ENCODE measurements at places on chromosomes 5 and 9.
A peak's percentile ranks its signal among the peaks of the same experiment; 100 is the strongest.

GRCh38 chr5:80109646-80110478, 74.7 kb downstream of the THBS4 start:
- peak; percentile 80 for DNase-seq

GRCh38 chr5:143051244-143052058, 281.3 kb downstream of the ARHGAP26 start:
- DNase-seq: peak; percentile 91

DNA sequence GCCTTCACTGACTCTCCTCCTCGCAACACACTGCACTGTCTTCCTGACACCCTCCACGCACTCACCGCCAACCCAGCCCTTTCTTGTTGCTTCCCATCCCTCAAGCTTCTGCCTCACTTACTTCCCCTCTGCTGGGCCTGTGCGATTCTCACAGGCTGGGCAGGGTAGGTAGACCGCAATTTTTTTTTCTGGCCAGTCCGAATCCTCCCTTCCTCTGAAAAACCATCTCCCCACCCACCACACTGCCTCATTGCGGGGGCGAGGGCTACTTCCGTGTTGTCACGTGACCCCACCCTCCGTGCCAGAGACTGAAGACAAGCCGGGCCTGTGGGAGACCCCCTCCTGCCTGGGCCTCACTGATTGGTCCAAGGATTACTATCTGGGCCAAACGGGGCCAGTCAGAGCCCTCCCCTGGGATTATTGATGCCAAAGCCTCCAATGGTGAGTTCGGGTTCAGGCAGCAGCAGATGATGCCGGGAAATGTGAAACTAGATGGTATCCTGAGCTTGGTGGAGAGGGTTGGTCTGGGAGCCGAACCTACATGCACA, 73.1 kb downstream of the STK10 start:
- no peak for DNase-seq

DNA sequence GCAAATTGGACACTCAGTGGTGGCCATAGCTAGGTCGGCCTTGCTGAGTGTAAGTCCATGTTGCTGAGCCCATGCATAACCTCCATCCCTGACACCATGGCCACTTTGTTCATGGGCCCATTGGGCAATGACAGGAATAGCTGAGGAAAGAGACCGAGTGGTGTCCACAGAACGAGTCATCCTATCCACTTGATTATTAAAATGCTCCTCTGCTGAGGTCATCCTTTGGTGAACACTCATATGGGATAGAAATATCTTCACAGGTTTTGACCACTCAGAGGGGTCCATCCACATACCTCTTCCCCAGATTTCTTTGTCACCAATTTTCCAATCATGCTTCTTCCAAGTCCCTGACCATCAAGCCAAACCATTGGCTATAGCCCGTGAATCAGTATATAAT, 63.6 kb downstream of the PPIC start:
- no peak for DNase-seq

DNA sequence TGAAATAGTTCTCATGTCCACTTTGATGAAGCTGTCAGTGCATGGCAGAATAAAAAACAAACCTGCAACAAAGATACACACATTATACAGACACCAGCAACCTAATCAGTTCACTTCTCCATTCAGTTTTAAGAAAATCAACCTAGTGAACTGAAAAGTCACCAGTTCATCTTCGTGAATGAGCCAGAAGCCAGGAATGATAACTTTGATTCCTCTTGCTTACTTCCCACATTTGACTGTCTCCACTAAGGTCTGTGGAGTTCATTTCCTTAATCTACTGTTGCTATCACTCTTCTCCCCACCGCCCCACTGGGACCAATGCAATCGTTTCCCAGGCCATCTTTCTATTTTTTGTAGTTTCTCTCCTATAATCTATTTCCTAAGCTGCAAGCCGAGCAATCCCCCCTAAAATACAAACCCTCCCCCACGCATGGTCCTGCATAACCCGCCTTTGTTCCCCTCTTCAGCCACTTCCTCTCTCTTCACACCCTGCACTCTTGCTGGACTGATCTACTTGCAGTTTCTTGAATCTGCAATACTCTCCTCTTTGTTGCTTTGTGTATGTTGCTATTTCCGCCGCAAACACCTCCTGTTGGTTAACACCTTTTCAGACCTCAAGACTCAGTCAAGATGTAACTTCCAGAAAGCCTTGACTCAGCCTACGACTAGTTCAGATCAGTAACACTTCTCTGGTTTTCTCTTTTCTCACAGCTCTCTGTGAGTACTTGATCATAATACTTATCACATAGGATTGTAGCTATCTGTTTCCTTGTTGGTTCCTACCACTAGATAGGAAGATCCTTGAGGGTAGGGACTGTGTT, 16.6 kb downstream of the STOM start:
- no peak for DNase-seq

DNA sequence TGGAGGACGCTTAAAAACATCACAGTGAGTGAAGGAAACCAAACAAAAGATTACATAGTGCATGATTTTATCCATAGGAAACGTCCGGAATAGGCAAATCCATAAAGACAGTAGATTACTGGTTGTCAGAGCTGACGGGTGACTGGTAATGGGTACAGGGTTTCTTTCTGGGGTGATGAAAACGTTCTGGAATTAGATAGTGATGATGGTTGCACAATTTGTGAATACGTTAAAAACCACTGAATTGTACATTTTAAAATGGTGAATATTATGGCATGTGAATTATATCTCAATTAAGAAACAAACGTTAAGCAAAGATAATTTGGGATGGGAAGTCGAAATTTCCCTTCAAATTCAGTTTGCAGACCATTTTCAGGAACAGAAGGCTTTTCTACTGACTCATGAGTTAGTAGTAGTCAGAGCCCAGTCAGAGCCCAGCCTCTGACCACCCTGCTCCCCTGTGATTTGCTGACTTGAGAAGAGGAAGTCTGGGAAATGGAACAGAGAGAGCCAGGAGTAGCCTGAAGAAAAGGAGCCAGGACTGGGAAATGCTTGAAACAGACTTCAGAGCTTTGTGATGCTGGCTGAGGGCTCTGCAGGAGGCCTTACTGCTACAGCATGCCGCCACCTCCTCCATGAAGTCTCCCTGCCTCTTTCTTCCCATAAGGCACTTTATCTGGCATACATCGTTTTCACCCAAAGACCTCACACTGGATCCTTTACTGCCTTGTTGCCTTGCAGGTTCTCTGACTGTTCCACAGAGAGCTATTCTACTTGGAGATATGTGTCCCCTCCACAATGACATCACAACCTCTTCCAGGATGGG, 46.4 kb upstream of the CTNNA1 start:
- DNase-seq: peak; percentile 74

- DNase-seq: no peak
Observed at GRCh38 chr5:139094154-139095131, 103.7 kb downstream of the SIL1 start.

GRCh38 chr9:115808695-115809094, 344.9 kb upstream of the PAPPA start:
- no peak for DNase-seq

GRCh38 chr5:110903966-110904365, 165.2 kb downstream of the SLC25A46 start:
- DNase-seq: no peak

GRCh38 chr5:132424167-132424880, 54.8 kb downstream of the SLC22A5 start:
- no peak for DNase-seq

DNA sequence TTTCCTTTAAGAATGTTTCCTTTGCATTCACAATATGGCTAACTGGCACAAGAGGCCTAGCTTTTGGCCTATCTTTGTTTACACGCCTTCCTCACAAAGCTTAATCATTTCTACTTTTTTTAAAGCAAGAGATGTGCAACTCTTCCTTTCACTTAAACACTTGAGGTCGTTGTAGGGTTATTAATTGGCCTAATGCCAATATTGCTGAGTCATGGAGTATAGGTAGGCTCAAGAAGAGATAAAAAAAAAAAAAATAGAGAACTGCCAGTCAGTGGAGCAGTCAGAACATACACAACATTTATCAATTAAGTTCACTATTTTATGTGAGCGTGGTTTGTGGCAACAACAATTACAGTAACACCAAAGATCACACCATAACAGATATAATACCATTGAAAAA, 5.9 kb downstream of the FKBP15 start:
- peak; percentile 3 for DNase-seq

DNA sequence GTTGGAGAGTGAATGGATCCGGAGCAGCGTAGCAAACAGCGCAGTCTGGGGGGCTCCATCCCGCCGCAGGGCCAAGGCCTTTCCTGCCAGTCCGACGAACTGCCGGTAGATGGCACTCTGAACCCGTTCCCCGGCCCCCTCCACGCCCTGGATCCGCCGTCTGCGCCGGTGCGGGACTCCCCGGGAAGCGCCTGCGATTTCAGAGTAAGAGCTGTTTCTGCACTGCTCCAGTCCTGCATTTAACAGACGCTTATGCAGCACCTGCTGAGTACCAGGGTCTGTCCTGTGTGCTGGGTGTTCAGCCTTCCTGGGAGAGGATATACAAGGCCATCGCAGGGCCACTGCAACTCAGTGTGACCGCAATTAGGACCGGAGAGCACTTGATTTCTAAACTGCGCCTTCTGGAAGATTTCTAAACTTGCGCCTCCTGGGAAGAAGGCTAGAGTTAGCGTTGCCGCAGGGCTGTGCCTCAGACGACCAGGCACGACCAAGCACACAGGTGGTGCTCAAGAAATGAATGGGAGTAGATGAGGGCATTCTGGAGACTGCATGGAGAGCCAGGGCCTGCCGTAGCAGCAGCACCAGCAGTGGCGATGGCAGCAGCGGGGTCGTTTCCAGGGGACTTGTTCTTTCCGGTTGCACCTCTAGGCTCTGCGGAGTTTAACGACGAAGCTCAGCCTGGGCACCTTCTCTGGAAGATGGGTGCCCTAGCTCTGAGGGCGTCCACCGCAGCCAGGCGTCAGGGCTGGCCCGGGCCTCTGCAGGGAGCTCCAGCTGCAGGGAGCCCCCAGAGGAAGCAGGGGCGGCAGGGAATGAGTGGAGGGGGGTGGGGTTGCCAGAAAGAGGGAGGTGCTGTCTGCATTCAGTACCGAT, 14.3 kb upstream of the TIFAB start:
- DNase-seq: peak; percentile 84

DNA sequence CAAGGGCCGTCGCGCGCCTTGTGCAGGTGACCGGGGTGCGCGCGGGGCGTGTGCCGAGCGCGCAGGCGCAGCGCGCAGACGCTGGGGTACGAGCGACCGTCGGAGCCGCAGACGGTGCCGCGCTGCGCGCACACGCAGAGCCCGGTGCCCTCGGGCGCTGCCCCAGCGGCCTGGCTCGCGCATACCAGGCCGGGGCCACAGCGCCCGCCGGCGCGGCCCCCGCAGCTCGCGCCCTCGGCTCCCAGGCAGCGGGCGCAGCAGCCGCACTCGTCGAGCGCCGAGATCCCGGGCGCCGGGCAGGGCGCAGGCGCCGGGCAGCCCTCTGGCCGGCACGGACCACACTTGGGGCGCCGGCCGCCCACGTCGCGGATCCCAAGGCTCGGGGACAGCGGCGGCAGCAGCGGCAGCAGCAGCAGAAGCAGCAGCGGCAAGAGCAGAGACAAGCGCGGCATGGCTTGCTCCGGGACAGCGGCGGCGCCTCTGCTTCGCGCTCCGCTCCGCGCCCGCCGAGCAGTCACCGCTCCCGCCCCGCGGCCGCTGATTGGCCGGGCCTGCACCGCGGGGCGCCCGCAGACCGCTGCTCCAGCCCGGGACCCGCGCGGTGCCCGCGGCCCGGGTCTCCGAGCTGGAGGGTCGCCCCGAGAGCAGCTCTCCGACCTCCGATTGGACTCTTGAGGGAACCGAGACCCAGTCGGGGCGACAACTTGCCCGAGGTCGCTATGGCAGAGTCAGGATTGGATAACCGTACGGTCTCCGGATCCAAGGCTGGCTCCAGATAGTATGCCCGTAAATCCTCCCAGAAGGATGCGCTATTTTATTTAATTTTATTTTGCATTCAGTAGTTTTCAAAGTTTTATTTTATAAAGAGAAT, at the start of gene IGFBPL1:
IGFBPL1 (minus strand) TSS at position 482 of the 871 bp plus-strand sequence; CDS start at position 452, 30 bp downstream.
- peak; percentile 32 for DNase-seq

GRCh38 chr5:160356550-160357347, 13.7 kb downstream of the C1QTNF2 start:
- peak; percentile 40 for DNase-seq

DNA sequence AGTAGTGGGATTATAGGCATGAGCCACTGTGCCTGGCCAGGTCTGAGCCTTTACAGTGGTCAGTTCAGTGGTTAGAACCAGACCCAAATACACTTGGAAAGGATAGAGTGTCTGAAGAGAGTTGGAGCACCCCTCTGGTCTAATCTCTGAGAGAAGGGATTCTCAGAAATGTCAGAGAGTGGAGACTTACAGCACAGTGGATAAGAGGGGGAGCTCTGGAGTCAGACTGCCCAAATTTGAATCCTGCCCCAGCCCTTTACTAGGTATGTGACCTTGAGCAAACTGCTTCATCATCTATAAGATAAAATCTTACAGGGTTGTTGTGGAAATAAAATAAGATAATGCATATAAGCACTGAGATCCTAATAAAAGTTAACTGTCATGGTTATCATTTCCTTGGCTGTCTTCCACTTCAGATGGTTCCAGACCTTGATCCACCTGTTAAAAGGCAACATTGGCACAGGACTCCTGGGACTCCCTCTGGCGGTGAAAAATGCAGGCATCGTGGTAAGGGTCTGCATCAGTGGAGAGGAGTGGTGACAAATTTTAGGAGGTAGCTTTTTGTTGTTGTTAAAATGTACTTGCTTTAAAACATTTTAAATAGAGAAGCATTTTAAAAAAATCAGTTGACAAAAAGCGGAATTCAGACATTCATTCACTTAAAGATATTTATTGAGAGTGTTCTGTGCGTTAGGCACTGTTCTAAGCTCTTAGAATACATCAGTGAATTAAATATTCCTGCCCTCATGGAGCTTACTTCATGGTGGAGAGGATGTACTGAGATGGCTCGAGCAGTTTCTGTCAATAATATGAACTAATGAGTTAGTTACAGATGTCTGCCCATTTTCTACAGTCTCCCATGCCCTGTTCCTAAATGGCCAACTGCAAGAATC, 16.0 kb downstream of the SLC36A1 start:
- no peak for DNase-seq

- DNase-seq: peak; percentile 41
Observed at GRCh38 chr9:3285365-3286161, 240.2 kb downstream of the RFX3 start.

- DNase-seq: no peak
Observed at GRCh38 chr9:131487621-131488031, 15.1 kb upstream of the POMT1 start.

GRCh38 chr9:98226957-98227356, 28.5 kb downstream of the TBC1D2 start:
- DNase-seq: peak; percentile 55

GRCh38 chr5:14108170-14108996, 34.8 kb upstream of the TRIO start:
- peak; percentile 58 for DNase-seq

DNA sequence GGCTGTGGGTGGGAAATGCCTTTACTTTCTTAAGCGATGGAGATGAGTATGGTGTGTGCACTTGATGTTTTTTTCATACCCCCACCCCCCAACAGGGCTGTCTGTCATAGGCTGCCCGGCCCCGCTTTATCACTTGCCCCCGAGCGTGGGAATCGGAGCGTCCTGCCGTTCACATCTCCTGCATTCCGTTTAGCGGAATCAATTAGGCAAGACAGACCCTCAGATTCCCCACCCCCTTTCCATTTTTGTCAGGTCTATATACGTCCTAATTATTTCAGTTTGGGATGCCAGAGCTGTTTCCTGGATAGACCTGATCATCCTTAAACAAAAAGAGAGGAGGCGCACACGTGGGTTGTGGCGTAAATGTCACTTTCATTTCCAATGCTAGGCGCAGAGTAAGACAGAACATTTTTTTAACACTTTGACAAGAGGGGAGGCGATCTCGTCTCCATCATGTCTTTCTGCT, 217.2 kb downstream of the MEF2C start:
- no peak for DNase-seq

GRCh38 chr5:75681125-75681830, 36.0 kb downstream of the POC5 start:
- peak; percentile 66 for DNase-seq

- no peak for DNase-seq
Observed at GRCh38 chr5:100818340-100818739, 84.7 kb downstream of the ST8SIA4 start.

Data from umbilical cord (tissue), 2 donors.